ENCODE measurements at places on chromosomes 6 and 20. TPM values are rescaled to one million over a fixed set of nuclear protein-coding genes. Genes with fewer than 3 reads are reported as not detected.

Gene EPPIN
- not detected for total RNA-seq

Gene NEURL2
- total RNA-seq, result 1.1 TPM

DNA sequence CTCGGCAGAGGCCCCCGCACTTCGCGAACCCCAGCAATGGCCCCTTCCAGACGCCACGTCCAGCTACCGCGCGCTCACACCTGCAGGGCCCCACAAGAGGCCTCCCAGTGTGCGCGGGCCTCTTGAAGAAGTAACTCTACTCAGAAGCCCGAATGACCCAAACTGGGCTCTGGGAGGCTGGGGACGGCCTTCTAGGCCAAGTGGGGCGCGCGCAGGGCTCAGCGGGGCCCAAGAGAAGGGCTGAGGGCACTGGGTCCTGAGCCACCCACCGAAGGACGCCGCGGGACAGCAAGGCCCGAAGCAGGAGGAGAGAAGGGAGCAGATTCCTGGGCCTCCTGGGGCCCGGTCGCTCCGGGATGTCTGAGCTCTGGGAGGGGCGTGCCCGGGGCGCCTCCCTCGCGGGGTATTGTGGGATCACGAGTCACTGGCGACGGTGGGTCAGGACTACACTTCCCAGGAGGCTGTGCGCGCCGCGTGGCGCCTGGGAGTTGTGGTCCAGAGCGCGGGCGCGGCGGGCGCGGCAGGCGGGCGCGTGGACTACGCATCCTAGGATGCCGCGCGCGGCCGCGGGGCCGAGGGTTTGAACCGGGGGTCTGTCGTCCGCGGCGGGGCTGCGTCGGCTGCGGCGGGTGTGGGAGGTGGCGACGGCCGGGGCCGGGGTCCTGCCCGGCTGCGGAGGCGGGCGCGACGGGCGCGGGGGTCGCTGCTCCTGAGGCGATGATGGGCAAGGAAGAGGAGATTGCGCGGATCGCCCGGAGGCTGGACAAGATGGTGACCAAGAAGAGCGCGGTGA, at the start of gene TCEA2:
Gene TCEA2 (plus strand): TSS at position 603 of the 793 bp plus-strand sequence. CDS start 115 bp downstream, at position 718.
- peaks cover 2% of the 10 kb centered on the region for H3K36me3 ChIP-seq
- peak within 1 kb of the TSS; percentile 67 for H3K27ac ChIP-seq
- DNase-seq, result peak; percentile 94
- H3K27me3 ChIP-seq, result no peaks in the 10 kb centered on the region
- H3K4me1 ChIP-seq, result peaks cover 51% of the 10 kb centered on the region
- peak within 1 kb of the TSS; percentile 88 for H3K4me3 ChIP-seq

DNA sequence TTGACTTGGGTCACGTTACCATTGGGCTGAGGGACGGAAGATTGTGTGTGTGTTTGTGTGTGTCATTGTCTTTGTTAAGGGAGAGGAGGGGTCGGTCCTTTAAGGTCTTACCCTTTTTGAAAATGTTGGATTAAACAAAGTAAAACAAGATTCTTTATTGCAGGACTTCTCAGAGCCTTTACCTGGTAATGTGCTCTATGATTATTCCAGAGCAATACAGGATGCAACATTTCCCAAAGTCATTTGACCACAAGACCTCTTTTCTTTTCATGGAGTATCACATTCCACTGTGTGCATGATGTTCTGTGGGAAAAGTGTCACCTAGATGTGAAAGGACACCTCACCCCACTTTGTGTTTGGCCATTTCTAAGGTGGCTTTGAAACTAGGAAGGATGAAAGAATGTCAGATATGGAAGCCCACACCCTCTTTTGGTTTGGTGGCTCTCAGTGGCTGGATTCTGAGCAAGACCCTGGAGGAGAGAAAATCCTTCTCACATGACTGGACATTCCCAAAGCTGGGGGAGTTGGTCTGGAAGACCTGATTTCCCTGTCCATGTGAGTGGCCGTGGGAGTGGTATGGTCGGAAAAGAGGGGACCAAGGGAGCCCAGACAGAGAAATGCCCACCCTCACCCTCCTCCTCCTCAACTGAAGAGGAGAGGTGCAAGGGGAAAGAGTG, 18.2 kb upstream of the ZNF831 start:
- no peak for DNase-seq
- peaks cover 2% of the 10 kb centered on the region for H3K36me3 ChIP-seq
- peak overlapping the region; percentile 78 for H3K27ac ChIP-seq

DNA sequence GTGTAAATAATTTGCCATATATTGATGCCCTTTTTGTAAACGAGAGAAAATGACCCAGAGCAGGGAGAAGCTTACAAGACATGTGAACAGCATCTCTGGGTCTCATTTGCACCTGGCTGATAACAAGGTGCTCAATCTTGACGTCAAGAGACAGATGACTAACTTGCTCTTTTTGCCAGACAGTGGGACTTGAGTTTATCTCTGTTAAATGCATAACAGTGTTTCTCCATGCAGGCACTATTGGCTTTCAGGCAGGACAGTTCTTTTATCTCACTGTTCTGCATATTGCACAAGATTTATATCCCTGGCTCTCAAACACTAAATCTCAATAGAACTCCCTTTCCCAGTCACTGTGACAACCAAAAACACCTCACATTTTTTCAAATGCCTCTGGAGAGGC, 56.4 kb downstream of the RFX6 start:
- no peak overlapping the region for H3K4me3 ChIP-seq
- H3K36me3 ChIP-seq, result no peaks in the 10 kb centered on the region
- DNase-seq, result no peak
- H3K27me3 ChIP-seq, result no peaks in the 10 kb centered on the region
- H3K27ac ChIP-seq, result no peak overlapping the region
- no peaks in the 10 kb centered on the region for H3K4me1 ChIP-seq

- DNase-seq, result no peak
- no peaks in the 10 kb centered on the region for H3K4me1 ChIP-seq
- no peak overlapping the region for H3K27ac ChIP-seq
- no peak overlapping the region for H3K4me3 ChIP-seq
- no peaks in the 10 kb centered on the region for H3K36me3 ChIP-seq
These were observed 88.6 kb downstream of the LIN28B start for GRCh38 chr6:105045526-105045925.

DNA sequence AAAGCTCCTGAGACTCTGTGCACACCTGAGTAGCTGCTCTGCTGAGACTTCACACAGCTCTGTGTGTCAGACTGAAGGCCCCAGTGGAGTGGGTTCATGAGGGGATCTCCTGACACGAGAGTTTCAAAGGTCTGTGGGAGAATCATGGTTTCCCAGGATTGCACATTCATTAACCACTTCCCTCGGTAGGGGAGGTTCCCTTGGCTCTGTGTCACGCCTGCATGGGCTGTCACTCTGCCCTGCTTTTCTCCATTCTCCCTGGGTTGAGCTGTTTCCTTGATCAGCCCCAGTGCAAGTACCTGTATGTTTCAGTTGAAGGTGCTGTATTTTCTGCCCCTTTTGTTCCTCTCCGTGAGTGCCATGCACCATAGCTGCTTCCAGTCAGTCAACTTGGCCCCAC, 236.9 kb downstream of the EPM2A start:
- peaks cover 4% of the 10 kb centered on the region for H3K27me3 ChIP-seq
- no peak overlapping the region for H3K4me3 ChIP-seq
- H3K27ac ChIP-seq, result no peak overlapping the region
- H3K4me1 ChIP-seq, result no peaks in the 10 kb centered on the region
- no peak for DNase-seq
- no peaks in the 10 kb centered on the region for H3K36me3 ChIP-seq

DNA sequence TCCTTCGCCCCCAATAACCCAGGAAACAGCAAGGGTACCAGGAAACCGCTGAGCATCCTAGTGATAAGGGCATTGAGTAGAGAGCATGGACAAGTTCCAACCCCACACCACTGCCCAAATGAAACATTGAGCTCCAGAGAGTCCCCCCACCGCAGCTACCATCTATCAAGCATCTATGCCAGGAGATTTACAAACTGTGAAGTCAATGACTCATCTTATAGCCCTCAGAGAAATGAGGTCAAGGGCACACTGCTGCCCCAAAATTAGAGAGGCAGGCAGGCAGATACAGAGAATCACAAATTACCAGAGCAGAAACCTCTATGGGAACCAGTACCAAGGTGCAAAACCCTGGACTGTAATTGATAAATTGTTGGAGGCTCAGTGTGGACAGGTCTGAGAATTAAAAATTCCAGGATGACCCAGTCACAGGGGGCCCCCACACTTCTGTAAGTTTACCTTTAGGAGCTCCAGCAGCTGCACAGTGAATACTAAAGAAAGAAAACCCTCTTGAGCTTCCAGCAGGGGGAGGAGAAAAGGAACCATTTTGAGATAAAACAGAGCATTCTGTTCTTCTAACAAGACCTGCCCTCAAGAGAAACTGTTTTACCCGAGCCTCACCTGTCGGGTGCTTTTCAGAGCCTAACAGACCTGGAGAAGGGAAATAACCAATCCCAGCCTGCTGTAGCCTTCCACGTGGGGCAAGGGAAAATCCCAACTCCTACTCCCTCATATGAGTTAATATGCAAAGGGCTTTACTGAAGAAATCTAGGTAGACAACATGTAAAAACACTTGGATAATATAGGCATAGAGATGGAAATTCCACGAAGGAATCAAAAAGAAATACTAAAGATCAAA, 118.0 kb upstream of the ARID1B start:
- H3K27me3 ChIP-seq, result no peaks in the 10 kb centered on the region
- no peaks in the 10 kb centered on the region for H3K36me3 ChIP-seq
- H3K4me3 ChIP-seq, result no peak overlapping the region
- peaks cover 13% of the 10 kb centered on the region for H3K4me1 ChIP-seq
- H3K27ac ChIP-seq, result no peak overlapping the region

- DNase-seq, result no peak
These were observed 157.9 kb downstream of the SLC24A3 start for GRCh38 chr20:19370076-19371075.

DNA sequence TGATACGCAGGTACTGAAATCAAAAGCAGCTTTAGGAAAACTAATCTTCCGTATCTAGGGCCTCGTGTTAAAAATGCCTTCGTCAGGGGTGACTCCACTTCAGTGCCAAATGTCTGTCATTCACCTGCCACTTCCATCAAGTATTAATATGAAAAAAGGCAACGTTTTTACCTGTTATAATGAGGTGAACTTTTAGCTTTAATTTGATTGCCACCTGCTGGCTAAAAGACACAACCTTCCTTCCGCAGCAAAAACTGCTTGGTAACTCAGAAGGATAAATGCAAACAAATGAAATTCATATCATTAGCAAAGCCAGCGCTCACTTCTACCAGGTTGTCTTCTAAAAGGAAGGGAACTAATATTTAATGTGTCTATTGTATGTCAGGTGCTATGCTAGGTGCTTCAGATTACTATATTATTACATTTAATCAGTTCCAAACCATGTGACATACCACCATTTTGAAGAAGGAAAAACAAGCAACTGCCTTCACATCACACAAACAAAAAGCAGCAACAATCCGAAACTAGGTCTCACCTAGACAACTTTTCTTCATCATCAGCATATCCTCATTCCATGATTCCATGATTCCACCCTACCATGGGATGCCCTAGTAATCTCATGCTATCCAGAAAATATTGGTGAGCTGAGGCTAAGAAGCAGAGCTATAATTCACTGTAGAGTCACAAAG, 20.6 kb upstream of the ARHGAP18 start:
- no peaks in the 10 kb centered on the region for H3K36me3 ChIP-seq
- no peak for DNase-seq
- no peak overlapping the region for H3K4me3 ChIP-seq
- H3K27me3 ChIP-seq, result no peaks in the 10 kb centered on the region
- no peak overlapping the region for H3K27ac ChIP-seq

DNA sequence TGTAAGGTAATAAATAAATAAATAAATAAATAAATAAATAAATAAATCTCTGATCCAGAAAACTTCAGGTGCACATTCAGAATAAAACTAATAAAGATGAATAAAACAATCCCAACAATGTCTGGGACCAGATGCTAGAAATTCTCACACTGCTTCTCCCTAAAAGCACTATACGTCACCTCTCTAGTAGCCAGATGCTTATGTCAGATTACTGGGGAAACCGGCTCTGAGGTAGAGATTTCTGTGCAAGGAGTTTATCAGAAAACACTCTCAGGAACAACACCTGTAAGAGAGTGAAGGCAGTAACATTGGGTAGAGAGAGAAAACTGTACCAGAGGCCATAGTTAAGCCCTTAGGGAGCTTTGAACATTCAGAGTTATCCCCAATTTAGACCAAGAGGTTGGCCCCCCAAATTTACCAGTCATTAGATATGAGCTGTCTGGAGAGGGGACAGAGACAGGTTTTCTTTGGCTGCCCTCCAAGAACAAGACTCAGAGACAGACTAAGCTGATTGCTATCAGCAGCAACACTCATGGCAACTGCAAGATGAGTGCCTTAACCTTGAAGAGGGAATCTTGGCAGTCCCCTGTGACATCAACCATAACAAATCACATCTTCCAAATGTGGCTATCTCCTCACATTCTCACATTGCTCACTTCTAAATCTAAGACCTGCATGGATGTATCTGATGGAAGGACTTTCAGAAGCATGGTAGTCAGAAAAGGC, 151.2 kb upstream of the BMP5 start:
- DNase-seq, result no peak
- no peak overlapping the region for H3K4me3 ChIP-seq
- no peaks in the 10 kb centered on the region for H3K36me3 ChIP-seq
- H3K4me1 ChIP-seq, result no peaks in the 10 kb centered on the region
- no peak overlapping the region for H3K27ac ChIP-seq

DNA sequence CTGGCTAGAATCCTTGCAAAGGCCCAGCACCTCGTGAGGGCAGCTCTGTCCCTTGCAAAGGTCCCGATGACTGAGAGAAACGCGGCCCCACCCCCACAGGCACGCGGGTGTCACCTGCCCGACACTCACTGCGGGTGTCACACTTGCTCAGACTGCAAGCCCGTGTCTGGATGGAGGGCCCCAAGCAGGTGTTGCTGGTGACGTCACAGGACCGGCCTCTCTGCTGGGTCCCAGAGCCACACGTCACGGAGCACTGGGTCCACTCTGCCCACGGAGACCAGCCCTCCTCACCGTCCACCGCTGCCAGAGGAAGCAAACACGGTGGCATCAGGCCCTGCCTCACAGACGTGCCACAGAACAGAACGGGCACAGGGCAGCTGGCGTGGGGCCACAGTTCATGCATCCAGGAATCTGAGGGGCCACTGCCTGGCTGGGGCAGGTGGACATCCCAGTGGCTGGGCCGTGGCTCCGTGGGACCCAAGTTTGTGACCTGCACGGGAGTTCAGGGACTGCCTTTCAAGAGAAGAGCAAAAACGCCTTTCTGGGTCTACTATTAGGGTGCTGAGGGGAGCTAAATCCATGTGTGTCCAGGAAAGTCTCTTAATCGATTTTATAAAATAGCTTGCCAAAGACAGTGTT, 16.0 kb downstream of the THBS2 start:
- DNase-seq, result no peak
- H3K27me3 ChIP-seq, result no peaks in the 10 kb centered on the region
- H3K4me3 ChIP-seq, result no peak overlapping the region
- H3K36me3 ChIP-seq, result no peaks in the 10 kb centered on the region

DNA sequence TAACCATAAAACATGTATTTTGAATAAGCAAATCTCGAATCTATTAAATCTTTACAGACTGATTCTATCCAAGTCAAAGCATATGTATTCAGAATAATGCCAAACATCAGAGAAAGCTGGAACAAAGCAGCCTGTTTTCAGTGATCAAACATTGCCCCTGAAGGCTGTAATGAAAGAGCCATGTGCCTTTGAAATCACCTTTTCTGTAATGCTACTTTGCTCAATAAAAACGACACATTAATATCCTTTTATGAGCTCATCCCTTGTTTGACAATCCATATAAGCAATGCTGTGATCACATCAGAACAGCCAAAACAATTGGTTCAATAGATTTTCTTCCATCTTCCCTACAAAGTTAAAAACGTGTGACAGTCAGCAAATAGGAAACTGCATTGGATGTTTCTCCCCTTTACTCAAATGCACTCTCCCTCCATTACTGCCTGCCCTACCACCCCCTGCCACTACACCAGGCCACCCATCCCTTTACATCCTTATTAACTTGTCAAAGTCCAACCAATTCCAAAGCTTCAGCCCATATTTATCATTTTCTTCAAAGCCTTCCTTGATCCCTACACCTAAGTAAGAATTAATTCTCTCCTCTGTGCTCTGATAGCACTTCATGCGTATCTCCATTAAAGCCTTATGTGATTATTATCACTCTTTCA, 42.0 kb downstream of the THEMIS start:
- no peaks in the 10 kb centered on the region for H3K4me1 ChIP-seq
- H3K4me3 ChIP-seq, result no peak overlapping the region
- no peaks in the 10 kb centered on the region for H3K27me3 ChIP-seq
- H3K36me3 ChIP-seq, result no peaks in the 10 kb centered on the region
